ENCODE measurements at places on chromosomes 7 and 10. TPM values are rescaled to one million over a fixed set of nuclear protein-coding genes. Genes with fewer than 3 reads are reported as not detected.

CTAGE4 gene
- polyA plus RNA-seq, result 8.9 TPM

PRF1 gene
- 2.0 TPM for polyA plus RNA-seq

DNA sequence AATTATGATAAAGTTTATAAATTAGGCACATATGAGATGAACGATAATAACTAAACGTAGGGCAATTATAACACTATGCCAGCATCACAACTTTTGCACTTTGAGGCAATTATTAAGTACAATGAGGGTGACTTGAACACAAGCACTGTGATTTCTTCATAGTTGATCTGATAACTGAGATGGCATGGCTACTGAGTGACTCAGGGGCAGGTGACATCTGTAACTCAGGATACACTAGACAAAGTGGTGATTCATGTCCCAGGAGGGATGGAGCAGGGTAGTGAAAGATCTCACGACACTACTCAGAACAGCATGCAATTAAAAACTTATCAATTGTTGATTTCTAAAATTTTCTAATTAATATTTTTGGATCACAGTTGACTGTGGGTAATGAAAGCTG is 98.3 kb upstream of the ARHGAP21 start:
- H3K4me1 ChIP-seq, result no peaks in the 10 kb centered on the region
- no peaks in the 10 kb centered on the region for H3K36me3 ChIP-seq
- no peak overlapping the region for H3K27ac ChIP-seq
- DNase-seq, result peak; percentile 16
- no peak overlapping the region for H3K4me3 ChIP-seq

DNA sequence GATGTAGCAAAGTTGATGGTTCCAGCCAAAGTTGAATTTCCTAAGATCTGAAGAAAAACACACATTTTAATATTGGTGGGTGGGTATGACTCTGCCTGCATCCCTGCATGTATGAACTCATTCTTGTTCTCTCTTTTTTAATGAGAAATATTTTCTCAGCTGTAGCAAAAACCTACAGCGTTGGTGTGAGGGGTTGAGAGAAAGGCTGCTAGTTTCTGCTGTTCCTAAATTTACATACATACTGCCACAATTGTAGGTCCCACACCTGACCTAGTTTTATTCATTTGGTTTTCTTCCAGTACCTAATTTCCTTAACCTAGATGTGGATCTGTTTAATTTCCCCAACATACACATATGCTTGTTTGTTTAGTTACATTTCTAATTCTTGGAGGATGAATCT is 4.6 kb downstream of the AGFG2 start:
- H3K27ac ChIP-seq, result peak overlapping the region; percentile 42
- peaks cover 27% of the 10 kb centered on the region for H3K4me1 ChIP-seq
- no peak for DNase-seq
- H3K36me3 ChIP-seq, result peaks cover 6% of the 10 kb centered on the region
- H3K4me3 ChIP-seq, result no peak overlapping the region
- H3K27me3 ChIP-seq, result no peaks in the 10 kb centered on the region

- DNase-seq, result no peak
- no peaks in the 10 kb centered on the region for H3K36me3 ChIP-seq
- no peaks in the 10 kb centered on the region for H3K4me1 ChIP-seq
- H3K27me3 ChIP-seq, result no peaks in the 10 kb centered on the region
Observed at GRCh38 chr7:53518319-53518718, 482.9 kb downstream of the POM121L12 start.

GRCh38 chr7:19097165-19098055 is 20.0 kb downstream of the TWIST1 start:
- no peak overlapping the region for H3K4me3 ChIP-seq
- no peaks in the 10 kb centered on the region for H3K36me3 ChIP-seq
- no peaks in the 10 kb centered on the region for H3K27me3 ChIP-seq
- H3K27ac ChIP-seq, result no peak overlapping the region
- DNase-seq, result no peak

DNA sequence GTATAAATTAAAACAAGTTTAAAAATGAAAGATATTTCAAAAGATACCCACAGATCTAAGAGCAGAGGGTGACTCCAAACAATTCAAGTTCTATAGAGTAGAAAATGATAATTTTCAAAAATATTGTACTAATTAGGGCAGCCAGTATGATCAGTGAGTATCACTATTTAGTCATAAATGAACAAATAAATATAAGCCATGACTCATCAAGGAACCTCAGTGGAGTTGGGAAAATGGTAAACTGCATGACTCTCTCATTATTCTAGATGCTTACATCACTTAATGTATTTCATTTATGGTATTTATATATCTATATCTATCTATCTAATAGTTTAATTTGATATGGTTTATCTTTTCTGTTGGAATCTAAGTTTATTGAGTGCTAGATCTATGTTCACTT is 94.3 kb downstream of the THSD7A start:
- no peaks in the 10 kb centered on the region for H3K4me1 ChIP-seq
- no peak overlapping the region for H3K4me3 ChIP-seq
- no peaks in the 10 kb centered on the region for H3K27me3 ChIP-seq

DNA sequence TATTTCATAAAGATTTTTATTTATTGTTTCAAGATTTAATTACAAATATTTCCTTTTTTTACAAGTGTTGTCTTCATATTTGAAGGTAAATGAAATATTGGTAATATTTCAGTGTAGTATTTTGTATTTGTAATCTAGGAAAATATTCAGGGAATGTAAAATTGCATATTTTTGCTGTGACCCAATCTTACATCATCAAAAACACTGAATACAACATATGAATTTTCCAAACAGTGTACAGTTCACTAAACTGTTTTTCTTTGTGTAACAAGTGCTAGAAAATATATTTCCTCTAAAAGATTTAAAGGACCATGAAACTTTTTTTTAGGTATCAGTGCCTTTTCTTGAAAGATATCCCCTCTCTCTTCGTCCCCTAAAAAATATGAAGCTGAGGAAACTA is 251.9 kb upstream of the KCND2 start:
- H3K4me3 ChIP-seq, result no peak overlapping the region
- H3K27me3 ChIP-seq, result no peaks in the 10 kb centered on the region
- H3K27ac ChIP-seq, result no peak overlapping the region
- H3K36me3 ChIP-seq, result no peaks in the 10 kb centered on the region
- no peak for DNase-seq

DNA sequence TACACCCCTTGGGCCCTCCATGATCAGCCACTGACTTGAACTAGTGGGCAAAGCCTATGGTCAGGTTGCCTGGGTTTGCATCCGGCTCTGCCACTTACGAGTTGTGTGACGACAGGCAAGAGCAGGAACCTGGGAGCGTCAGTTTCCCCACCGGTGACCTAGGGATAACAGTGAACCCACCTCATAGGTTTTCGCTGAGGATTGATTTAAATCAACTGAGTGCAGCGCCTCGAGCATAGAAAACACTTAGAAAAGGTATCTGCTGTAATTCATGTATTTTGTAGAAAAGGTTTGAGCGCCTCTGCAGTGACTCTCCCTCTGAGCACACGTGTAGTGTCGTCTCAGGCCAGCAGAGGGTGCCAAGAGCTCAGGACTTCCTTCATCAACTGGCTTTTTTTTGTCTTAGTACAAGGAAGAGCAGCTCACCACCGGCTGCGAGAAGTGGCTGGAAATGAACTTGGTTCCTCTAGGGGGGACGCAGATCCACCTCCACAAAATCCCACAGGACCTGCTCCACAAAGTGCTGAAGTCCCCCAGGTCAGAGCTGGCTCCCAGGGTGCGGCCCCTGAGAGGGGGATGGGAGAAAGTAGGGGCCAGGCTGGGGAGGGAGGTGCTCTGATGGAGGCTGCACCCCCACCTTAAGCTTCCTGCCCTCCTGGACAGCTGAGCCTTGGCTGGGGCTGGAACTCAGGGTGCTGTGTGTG is 27.7 kb downstream of the BTBD16 start:
- no peaks in the 10 kb centered on the region for H3K4me1 ChIP-seq
- DNase-seq, result peak; percentile 80
- no peaks in the 10 kb centered on the region for H3K36me3 ChIP-seq

- peaks cover 5% of the 10 kb centered on the region for H3K36me3 ChIP-seq
- peaks cover 8% of the 10 kb centered on the region for H3K4me1 ChIP-seq
- H3K27me3 ChIP-seq, result peaks cover 8% of the 10 kb centered on the region
- DNase-seq, result peak; percentile 72
- H3K4me3 ChIP-seq, result peak overlapping the region; percentile 81
Observed at GRCh38 chr7:139776486-139777132, 1.2 kb downstream of the HIPK2 start.

GRCh38 chr10:116836083-116836482 is 13.2 kb upstream of the ENO4 start:
- no peak for DNase-seq
- H3K27ac ChIP-seq, result no peak overlapping the region
- H3K36me3 ChIP-seq, result no peaks in the 10 kb centered on the region
- H3K27me3 ChIP-seq, result no peaks in the 10 kb centered on the region
- no peak overlapping the region for H3K4me3 ChIP-seq

DNA sequence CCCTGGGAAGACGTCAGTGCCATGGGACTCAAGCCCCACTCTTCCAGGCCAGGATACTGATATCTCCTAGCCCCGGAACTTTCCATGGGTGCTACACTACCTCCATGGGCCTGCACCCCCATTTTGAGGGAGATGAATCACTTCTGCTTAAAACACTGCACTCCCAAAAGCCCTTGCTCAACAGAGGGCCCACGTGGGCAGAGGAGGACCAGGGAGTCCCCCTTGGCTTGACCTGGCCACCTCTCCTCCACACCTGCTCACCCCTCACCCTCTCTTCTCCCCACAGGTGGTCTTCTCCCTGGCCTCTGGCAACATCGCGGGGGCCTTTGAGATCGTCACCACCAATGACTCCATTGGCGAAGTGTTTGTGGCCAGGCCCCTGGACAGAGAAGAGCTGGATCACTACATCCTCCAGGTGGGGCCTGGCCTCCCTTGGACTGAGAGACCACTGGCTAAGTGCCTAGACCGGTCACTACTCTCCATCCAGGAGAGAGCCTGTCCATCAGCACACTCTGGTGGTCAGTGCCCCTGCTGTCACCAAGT is 19.9 kb upstream of the C10orf105 start:
- H3K36me3 ChIP-seq, result no peaks in the 10 kb centered on the region
- DNase-seq, result no peak
- H3K4me1 ChIP-seq, result peaks cover 4% of the 10 kb centered on the region
- H3K27ac ChIP-seq, result no peak overlapping the region

- no peaks in the 10 kb centered on the region for H3K36me3 ChIP-seq
- DNase-seq, result no peak
- H3K27ac ChIP-seq, result no peak overlapping the region
- no peaks in the 10 kb centered on the region for H3K27me3 ChIP-seq
- H3K4me3 ChIP-seq, result no peak overlapping the region
Observed at GRCh38 chr7:129989466-129989865, 36.7 kb upstream of the UBE2H start.

- no peaks in the 10 kb centered on the region for H3K36me3 ChIP-seq
- DNase-seq, result no peak
- no peak overlapping the region for H3K4me3 ChIP-seq
- H3K27ac ChIP-seq, result no peak overlapping the region
- peaks cover 11% of the 10 kb centered on the region for H3K4me1 ChIP-seq
- H3K27me3 ChIP-seq, result no peaks in the 10 kb centered on the region
Observed at GRCh38 chr7:20284003-20284770, 46.5 kb upstream of the ITGB8 start.

ABCF2 gene
- 11.0 TPM for polyA plus RNA-seq

- H3K27ac ChIP-seq, result no peak overlapping the region
- H3K36me3 ChIP-seq, result no peaks in the 10 kb centered on the region
- H3K4me3 ChIP-seq, result no peak overlapping the region
- H3K4me1 ChIP-seq, result peaks cover 11% of the 10 kb centered on the region
- H3K27me3 ChIP-seq, result no peaks in the 10 kb centered on the region
Observed at GRCh38 chr7:139722604-139723003, 55.2 kb downstream of the HIPK2 start.

- H3K36me3 ChIP-seq, result no peaks in the 10 kb centered on the region
- H3K27ac ChIP-seq, result no peak overlapping the region
- H3K4me3 ChIP-seq, result no peak overlapping the region
- H3K4me1 ChIP-seq, result no peaks in the 10 kb centered on the region
Observed at GRCh38 chr10:128729910-128730420, 603.7 kb upstream of the MKI67 start.

GRCh38 chr10:26381986-26382385 is 56.2 kb upstream of the APBB1IP start:
- H3K4me1 ChIP-seq, result no peaks in the 10 kb centered on the region
- H3K4me3 ChIP-seq, result no peak overlapping the region
- no peak overlapping the region for H3K27ac ChIP-seq

GRCh38 chr7:137934941-137935883 is 66.7 kb downstream of the CREB3L2 start:
- H3K4me3 ChIP-seq, result peak overlapping the region; percentile 54
- H3K4me1 ChIP-seq, result peaks cover 38% of the 10 kb centered on the region
- peak overlapping the region; percentile 67 for H3K27ac ChIP-seq
- H3K36me3 ChIP-seq, result no peaks in the 10 kb centered on the region

DNA sequence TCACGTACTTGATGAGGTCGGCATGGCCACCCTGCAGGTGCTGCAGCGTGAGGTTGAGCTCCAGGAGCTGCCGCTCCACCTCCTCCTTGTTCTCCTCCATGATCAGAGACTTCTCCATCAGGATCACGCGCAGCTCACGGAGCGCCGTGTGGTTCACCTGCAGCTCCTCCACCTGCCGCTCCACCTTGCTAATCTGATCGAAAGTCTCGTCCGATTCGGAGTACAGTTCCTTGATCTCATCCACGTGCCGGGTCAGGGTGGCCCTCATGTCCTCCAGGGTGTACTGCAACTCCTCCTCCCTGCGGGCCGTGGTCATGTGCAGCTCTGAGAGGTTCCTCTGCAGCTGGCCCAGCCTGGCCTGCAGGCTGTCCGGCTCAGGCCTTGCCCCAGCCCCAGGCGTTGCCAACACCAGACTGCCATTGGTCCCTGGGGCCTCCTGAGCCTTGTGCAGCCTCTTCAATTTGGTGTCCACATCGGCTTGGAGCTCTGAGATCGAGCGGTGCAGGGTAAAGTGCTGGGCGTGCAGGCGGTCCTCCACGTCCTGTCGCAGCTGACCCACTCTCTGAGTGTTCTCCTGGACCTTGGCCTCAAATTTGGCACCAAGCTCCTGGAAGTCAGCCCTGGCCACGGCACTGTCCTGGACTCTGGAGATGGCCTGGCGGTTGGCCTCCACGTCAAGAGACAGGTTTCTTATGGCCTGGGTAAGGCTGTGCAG is 13.9 kb downstream of the MMRN2 start:
- H3K27me3 ChIP-seq, result no peaks in the 10 kb centered on the region
- H3K36me3 ChIP-seq, result no peaks in the 10 kb centered on the region
- H3K27ac ChIP-seq, result no peak overlapping the region
- H3K4me3 ChIP-seq, result no peak overlapping the region

- no peaks in the 10 kb centered on the region for H3K27me3 ChIP-seq
- H3K27ac ChIP-seq, result no peak overlapping the region
- no peaks in the 10 kb centered on the region for H3K4me1 ChIP-seq
- H3K36me3 ChIP-seq, result no peaks in the 10 kb centered on the region
- H3K4me3 ChIP-seq, result no peak overlapping the region
Observed at GRCh38 chr10:23205972-23206642, 14.0 kb downstream of the PTF1A start.

DNA sequence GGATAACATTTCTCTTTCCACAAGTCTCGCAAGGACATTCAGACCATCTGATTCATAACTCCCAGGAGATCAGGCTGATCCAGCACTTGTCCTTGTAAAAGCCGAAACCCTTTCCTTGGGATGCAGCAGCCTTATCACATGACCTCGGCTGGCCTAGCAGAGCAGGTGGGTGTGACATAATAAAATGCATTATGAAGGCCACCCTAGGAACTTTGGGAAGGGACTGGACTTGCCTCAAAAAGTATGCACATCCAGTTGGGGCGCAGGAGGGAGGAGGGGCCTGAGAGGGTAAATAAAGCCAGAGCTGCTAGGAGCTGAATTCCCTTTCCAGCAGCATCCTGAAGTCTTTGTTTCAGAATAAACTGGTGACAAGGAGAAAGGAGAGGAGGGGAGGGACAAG is 260.8 kb downstream of the SNX13 start:
- H3K4me1 ChIP-seq, result no peaks in the 10 kb centered on the region
- no peak for DNase-seq
- H3K36me3 ChIP-seq, result no peaks in the 10 kb centered on the region
- no peak overlapping the region for H3K27ac ChIP-seq
- no peak overlapping the region for H3K4me3 ChIP-seq

All from small intestine (tissue), 16 donors.